ENCODE measurements at places on chromosomes 12 and 14. TPM values are rescaled to one million over a fixed set of nuclear protein-coding genes. Genes with fewer than 3 reads are reported as not detected.
A peak's percentile ranks its signal among the peaks of the same experiment; 100 is the strongest.

DNA sequence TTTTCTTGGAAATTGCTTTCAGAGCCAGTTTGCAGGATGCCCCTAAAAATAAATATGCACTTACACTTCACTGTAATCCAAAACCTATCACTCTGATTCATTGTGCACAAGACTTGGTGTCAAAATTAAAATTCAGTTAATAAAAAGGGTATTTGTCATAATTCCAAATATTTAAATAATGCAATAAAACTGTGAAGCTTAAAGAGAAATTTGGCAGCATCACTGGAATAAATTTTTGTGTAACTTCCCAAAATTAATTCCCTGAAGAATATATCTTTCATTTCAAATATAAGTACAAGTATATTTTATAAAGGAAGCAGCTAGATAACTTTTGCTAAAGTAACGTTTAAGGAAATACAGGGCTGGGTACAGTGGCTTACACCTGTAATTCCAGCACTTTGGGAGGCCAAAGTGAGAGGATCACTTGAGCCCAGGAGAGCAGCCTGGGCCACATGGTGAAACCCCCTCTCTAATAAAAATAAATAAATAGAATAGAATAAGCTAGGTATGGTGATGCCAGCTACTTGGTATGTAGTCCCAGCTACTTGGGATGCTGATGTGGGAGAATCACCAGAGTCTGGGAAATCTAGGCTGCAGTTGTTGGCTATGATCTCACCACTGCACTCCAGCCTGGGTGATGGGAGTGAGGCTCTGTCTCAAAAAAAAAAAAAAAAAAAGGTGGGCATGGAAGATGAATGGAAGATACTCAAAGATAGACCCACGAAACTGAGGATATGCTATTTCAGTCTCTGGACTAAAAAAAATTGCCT is 233.8 kb downstream of the FBXL14 start:
- H3K27me3 ChIP-seq: no peaks in the 10 kb centered on the region
- no peak overlapping the region for H3K27ac ChIP-seq
- DNase-seq: no peak
- H3K4me3 ChIP-seq: no peak overlapping the region

- no peaks in the 10 kb centered on the region for H3K4me1 ChIP-seq
These were observed 121.1 kb downstream of the PRMT8 start for GRCh38 chr12:3611860-3612703.

DNA sequence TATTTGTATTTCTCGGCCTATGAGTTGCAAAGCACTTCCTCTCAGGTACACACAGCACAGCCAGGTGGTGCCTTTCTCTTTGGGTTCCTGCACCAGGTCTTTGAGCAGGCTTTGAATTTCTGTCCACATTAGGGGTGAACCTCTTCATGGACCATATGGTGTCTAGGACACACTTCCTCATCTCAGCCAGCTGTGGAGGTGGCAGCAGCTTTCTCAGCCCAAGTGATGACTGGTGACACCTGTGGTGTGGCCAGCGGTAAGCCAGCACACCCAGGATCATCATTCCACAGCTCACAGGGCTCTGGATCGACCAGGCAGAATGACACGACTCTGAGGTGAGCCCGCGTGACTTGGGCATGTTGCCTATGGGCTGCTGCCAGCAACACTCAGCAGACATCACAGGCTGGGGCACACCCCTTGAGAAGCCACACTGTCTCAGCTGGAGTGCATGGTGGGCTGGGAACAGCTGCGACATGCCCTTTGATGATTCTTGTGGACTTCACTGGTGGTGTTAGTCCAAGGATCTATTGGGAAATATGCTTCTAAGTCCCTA is 36.8 kb downstream of the SLC5A8 start:
- H3K36me3 ChIP-seq: no peaks in the 10 kb centered on the region
- peaks cover 2% of the 10 kb centered on the region for H3K27me3 ChIP-seq
- no peak overlapping the region for H3K27ac ChIP-seq
- H3K4me3 ChIP-seq: no peak overlapping the region

- H3K4me3 ChIP-seq: no peak overlapping the region
- peaks cover under 1% of the 10 kb centered on the region for H3K4me1 ChIP-seq
- no peak for DNase-seq
These were observed 94.5 kb downstream of the OTOGL start for GRCh38 chr12:80193865-80194264.

DNA sequence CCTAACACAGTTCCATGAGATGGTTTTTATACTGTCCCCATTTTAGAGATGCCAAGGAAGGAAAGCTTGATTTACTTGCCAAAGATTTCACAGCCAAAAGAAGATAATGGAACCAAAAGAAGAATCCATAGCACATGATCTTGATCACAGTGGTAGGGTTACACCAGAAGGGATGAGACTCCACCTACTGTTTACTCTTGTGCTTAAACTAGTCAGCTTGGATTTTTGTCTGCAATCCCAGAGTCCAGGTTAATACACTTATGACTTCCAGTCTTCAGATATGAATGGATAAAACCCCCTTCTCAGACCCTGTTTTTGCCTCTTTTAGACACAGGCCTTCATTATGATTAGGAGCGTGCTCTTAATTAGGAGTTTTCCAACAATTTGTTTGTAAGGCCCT is 454.2 kb downstream of the AEBP2 start:
- no peaks in the 10 kb centered on the region for H3K36me3 ChIP-seq
- no peak overlapping the region for H3K27ac ChIP-seq
- H3K4me3 ChIP-seq: no peak overlapping the region
- no peaks in the 10 kb centered on the region for H3K27me3 ChIP-seq
- H3K4me1 ChIP-seq: peaks cover 10% of the 10 kb centered on the region
- DNase-seq: no peak

DNA sequence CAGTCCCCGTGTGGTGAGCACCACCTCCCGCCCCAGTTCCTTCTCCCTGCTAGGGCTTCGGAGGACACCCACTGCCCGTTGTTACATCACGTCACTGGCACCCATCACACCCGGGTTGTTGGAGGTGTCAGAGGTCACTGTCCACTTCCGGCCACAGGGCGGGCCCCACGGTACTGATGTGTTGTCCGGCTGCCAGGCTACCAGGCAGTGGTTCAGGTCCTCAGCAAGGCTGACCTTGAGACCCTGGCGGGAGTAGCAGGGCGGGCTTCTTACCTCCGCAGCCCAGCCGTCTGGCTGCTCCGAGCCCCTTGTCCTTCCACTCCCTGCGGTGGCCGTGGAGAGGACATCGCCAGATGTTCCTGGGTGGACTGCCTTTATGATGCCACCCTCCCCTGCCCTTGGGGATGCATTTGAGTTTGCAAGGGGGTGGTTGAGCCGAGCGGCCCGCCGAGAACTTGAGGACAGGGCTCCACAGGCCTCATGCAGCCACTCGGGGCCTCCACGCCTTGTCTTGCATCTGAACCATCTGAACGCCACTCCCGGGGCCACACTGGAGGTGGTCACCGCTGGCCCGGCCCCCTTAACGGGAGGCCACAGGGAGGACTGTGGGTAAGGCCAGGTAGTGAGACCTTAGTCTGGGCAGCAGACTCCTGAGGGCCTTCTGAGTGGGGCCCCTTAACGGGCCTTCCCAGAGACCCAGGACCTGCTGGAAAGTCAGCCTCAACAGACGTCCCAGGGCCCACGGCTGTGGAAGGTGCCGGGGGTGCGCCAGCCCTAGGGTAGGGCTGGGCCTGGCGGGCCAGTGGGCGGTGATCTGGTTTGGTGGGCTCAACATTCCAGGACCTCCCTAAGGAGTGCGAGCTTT is 27.1 kb upstream of the PLD4 start:
- no peak overlapping the region for H3K27ac ChIP-seq
- H3K36me3 ChIP-seq: no peaks in the 10 kb centered on the region
- peak; percentile 39 for DNase-seq
- H3K27me3 ChIP-seq: peaks cover 32% of the 10 kb centered on the region

DNA sequence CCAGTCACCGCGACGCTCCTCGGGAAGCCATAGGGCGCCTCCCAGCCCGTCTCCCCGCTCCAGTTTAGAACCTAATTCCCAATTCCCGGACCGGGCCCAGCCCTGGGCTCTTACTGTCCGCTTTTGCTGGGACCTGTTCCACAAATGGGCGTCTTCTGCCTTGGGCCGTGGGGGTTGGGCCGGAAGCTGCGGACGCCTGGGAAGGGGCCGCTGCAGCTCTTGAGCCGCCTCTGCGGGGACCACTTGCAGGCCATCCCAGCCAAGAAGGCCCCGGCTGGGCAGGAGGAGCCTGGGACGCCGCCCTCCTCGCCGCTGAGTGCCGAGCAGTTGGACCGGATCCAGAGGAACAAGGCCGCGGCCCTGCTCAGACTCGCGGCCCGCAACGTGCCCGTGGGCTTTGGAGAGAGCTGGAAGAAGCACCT is 797 bp downstream of the UNG start:
- H3K27ac ChIP-seq: peak overlapping the region; percentile 25
- peaks cover 32% of the 10 kb centered on the region for H3K36me3 ChIP-seq
- no peaks in the 10 kb centered on the region for H3K27me3 ChIP-seq
- H3K4me1 ChIP-seq: peaks cover 42% of the 10 kb centered on the region

DNA sequence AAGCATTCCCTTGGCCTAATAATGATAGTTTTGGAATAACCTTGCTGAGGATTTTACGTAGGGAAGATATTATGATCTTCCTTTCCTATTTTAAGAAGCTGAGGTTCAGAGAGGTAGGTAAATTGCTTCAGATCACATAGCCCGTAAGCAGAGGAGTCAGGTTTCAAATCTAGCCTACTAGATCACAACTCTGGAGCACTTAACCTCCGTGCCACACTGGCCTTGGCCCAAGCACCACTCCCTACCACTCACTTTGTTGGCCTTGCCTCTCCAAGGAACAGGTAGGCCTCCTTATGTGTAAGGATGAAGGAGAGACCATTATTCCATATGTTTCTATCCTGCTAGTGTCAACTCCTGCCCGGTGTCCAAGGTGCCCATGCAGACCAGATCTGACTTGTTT is 12.4 kb upstream of the ACOT1 start:
- H3K36me3 ChIP-seq: no peaks in the 10 kb centered on the region
- peaks cover 2% of the 10 kb centered on the region for H3K27me3 ChIP-seq
- DNase-seq: no peak
- H3K27ac ChIP-seq: no peak overlapping the region

GRCh38 chr14:32306549-32306948 is 22.5 kb upstream of the AKAP6 start:
- no peak overlapping the region for H3K27ac ChIP-seq
- DNase-seq: no peak
- no peaks in the 10 kb centered on the region for H3K27me3 ChIP-seq
- H3K4me3 ChIP-seq: no peak overlapping the region

GRCh38 chr14:77883131-77883846 is 83.4 kb downstream of the ADCK1 start:
- no peaks in the 10 kb centered on the region for H3K36me3 ChIP-seq
- H3K4me3 ChIP-seq: no peak overlapping the region
- DNase-seq: no peak
- H3K27me3 ChIP-seq: no peaks in the 10 kb centered on the region

DNA sequence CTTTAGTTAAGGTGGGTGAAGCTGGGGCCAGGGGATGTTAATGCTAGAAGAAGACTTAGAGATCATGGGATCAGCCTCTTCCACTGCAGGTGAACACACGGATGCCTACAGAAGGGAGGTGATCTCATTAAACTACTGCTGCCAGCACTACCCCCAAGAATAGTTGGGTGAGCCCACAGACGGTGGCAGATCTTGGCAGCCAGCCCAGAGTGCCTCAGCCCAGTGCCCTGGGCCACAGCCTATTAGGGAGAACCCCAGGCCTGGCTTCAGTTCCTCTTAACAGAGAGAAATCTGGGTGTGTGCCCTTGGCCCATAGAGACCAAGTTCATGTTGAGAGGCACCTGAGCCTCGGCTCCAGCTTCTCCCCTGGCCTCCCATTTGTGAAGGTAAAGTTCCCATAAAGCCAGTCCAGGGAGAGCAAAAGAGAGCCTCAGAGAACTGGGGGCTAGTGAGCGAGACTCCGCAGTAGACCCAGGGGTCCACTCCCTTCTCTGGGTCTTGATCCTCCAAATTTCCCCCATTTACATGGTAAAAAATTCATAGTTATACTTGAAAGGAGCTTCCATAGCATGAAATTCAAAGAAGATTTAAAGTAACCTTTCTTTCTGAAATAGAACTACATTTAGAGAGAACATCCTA is 125.0 kb upstream of the CCND2 start:
- H3K36me3 ChIP-seq: peaks cover 21% of the 10 kb centered on the region
- H3K27me3 ChIP-seq: no peaks in the 10 kb centered on the region
- DNase-seq: peak; percentile 58
- H3K27ac ChIP-seq: peak overlapping the region; percentile 81
- H3K4me3 ChIP-seq: no peak overlapping the region
- peaks cover 90% of the 10 kb centered on the region for H3K4me1 ChIP-seq

- DNase-seq: peak; percentile 84
- H3K27ac ChIP-seq: peak overlapping the region; percentile 91
- H3K4me1 ChIP-seq: peaks cover 92% of the 10 kb centered on the region
- H3K27me3 ChIP-seq: no peaks in the 10 kb centered on the region
- H3K36me3 ChIP-seq: peaks cover 53% of the 10 kb centered on the region
These were observed 155.5 kb downstream of the PRKCH start for GRCh38 chr14:61476754-61477410.

DNA sequence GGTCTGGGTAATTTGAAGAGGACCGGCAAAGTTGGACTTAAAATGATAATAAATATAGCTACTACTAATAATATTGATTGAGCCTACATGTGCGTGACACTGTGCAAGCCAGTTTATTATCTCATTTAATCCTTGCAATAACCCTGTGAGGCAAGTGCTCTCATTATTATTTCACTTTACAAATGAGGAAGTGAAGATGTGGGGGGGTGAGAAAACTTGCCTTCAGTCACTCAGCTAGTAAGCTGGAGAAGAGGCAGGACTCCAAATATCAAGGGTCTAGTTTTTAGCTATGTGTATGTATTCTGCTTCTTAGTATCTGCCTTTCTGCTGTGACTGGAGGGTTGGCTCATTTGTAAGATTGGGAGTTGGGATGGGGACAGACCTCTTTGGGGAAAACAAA is 39.2 kb downstream of the NPAS3 start:
- no peaks in the 10 kb centered on the region for H3K4me1 ChIP-seq
- H3K27ac ChIP-seq: no peak overlapping the region
- no peaks in the 10 kb centered on the region for H3K27me3 ChIP-seq
- H3K4me3 ChIP-seq: no peak overlapping the region
- DNase-seq: no peak

- peaks cover 4% of the 10 kb centered on the region for H3K36me3 ChIP-seq
- H3K27me3 ChIP-seq: no peaks in the 10 kb centered on the region
- H3K27ac ChIP-seq: no peak overlapping the region
- H3K4me3 ChIP-seq: no peak overlapping the region
- DNase-seq: no peak
- peaks cover 20% of the 10 kb centered on the region for H3K4me1 ChIP-seq
These were observed 50.6 kb downstream of the DRAM1 start for GRCh38 chr12:101927999-101928398.

Gene BRAP
- 20.3 TPM for total RNA-seq

Gene RARG
- 29.4 TPM for total RNA-seq

Gene FAIM2
- 0.05 TPM for total RNA-seq

Gene REC8
- 92.8 TPM for total RNA-seq
